ENCODE measurements at places on chromosomes 5 and 9.

- no peak for DNase-seq
Observed at GRCh38 chr5:9494301-9494700, 51.6 kb downstream of the SEMA5A start.

GRCh38 chr9:90787771-90788460 is 13.7 kb upstream of the SYK start:
- DNase-seq: no peak

DNA sequence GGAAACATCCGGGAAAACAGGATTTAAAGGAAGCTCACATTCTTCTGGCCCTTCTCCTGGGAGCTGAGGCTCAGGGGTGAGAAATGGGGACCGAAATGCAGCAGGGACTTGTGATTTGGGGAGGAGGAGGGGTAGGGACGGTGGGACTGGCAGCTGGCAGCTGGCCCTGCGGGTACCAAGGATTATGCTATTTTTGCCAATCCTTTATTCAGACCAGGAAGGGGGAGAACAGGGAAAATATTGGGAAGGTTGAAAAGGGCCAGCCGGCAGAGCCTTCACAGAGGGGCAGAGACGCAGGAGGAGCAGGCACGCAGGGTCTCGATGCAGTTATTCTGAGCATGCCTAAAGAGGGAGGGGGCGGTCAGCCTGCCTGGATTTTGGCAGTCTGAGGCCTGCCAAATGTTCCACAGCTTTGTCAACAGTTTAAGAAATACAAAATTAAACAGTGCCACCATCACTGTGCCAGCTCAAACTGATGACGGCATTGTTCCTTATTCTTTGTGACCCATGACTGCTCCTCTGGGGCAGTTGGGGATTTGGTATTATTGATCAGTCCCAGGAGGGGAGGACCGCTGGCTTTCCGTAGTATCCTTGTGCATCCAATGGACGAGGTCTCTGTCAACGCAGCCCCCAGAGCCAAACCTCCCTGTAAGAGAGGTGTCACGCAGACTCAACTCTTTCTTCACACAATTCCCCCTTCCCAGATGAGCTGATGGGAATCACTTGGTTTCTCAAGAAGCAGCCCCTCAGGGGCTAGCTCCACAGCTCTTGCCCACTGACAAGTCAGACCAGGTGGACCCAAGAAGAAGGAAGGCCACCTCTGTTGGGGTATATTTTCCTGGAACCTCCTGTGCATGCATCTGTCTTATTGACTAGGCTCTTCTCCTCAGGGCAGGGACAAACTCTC is 553.3 kb downstream of the BNC2 start:
- DNase-seq: no peak

- DNase-seq: no peak
Observed at GRCh38 chr5:146311278-146311677, 27.4 kb upstream of the POU4F3 start.

DNA sequence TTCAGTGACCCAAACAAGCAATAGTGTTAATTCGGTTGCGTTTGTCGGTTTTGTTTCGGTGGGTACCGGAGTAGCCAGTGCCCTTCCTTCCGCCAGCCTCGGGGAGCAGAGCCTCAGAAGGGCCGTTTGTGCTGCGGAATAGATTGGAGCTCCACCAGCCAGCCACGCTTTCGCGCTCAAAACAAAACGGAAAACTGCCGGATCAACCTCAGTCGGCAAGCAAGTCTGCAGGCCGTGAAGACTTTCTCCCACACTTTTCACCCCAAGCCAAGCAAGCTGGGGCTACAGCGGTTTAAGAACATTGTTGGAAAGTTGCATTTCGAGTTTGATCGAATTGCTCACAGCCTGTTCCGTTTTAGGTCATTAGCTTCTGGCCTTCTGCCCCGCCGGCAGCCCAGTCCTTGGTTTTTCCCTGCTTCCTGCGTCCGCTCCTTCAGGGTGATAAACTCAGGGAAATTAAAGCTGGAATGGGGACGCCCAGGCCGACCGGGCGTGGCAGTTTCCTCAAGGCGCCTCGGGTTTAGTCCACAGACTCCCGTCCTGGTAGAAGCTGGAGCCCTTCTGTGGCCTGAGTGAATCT is 803 bp upstream of the CCNO start:
- no peak for DNase-seq

DNA sequence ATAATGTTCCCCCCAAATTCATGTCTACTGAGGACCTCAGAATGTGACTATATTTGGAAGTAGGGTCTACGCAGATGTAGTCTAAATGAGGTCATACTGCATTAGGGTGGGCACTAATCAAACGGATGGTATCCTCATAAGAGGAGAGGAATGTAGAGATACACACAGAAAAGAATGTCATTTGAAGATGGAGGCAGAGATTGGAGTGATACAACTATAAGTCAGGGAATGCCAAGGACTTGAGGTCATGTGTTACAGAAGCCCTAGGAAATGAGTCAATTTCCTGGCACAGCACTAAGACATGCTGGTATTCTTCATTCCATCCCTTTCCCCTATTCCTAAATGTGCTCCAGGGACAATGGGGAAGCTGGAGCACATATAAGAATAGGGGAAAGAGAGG is 758 bp upstream of the PDCD1LG2 start:
- no peak for DNase-seq

All from neuronal stem cell (in vitro differentiated cells).